ENCODE measurements at places on chromosomes 1 and 21. TPM values are rescaled to one million over a fixed set of nuclear protein-coding genes. Genes with fewer than 3 reads are reported as not detected.

Gene XCL1
- total RNA-seq: 0.57 TPM

Gene LIN28A
- not detected for total RNA-seq

Gene DTL
- 1.3 TPM for total RNA-seq

Gene TACSTD2
- 0.14 TPM for total RNA-seq

Gene TDRD5
- not detected for total RNA-seq

Gene L1TD1
- total RNA-seq: not detected

Gene ST6GALNAC3
- 3.9 TPM for total RNA-seq

Gene PCBP3
- 3.7 TPM for total RNA-seq

Gene TNFSF4
- 1.0 TPM for total RNA-seq

Gene LRRC38
- 0.38 TPM for total RNA-seq

Gene CCDC27
- total RNA-seq: not detected
